NCI-H187 treated with DMSO at 0.1 percent for 48 hours (cell line): ENCODE measurements at places on chromosomes 2 and 18.
A peak's percentile ranks its signal among the peaks of the same experiment; 100 is the strongest.

DNA sequence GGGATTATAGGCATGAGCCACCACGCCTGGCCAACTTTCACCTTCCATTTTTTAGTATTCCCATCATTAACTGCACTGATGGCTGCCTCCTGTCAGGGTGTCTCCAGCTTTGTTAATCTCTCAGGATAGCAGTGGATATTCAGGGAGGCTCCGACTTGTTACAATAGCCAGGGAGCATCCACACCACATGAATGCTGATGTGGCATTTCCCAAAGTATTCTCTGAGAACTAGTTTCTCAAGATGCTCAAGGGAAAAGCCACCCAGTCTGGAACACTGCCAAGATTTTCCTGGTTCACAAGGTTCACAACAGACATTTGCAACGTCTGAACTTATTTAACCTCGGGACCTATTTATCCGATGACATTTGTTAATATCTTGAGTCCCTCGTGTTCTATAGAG lies 33.8 kb downstream of the ZNF519 start:
- DNase-seq, result no peak

- DNase-seq, result no peak
Observed at GRCh38 chr2:12694990-12695774, 21.6 kb upstream of the TRIB2 start.

- no peak for DNase-seq
Observed at GRCh38 chr2:233807215-233807865, 29.2 kb downstream of the MROH2A start.

- no peak for DNase-seq
Observed at GRCh38 chr18:49303379-49303778, 157.1 kb downstream of the DYM start.

DNA sequence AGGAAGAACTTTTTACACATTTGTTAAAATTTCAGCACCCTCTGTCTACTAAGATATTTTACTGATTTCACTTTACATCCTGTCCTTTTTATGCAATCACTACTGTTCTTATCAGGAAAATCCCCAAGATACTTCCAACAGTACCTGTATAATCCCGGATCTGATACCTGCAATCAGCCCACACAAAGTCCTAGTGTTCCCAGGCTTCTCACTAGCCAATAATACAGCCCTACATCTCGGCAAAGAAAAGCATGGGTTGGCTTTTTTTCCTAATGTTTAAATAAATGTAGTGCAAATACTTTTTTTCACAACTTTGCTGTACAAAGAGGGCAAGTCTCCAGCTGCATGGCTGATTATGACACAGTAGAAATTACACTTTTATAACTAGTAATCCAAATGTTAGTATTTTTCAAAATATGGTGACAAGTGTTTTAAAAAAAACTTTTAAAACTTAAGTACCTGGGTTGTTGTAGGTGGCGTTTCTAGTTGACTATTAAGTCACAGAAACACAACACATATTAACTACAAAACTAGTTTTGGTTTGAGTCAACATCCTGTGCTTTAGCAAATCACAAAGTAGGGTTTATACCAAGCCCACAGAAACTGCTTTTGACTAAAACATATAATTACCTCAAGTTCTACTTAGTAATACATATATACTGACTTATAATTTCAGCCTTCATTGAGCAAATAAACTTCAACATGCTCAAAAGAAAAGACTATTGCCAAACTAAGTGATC lies 19.5 kb downstream of the CNOT11 start:
- no peak for DNase-seq

GRCh38 chr18:62772860-62773584 lies 57.7 kb downstream of the PHLPP1 start:
- DNase-seq, result no peak

- DNase-seq, result no peak
Observed at GRCh38 chr2:108215794-108216211, 24.0 kb upstream of the SULT1C3 start.

DNA sequence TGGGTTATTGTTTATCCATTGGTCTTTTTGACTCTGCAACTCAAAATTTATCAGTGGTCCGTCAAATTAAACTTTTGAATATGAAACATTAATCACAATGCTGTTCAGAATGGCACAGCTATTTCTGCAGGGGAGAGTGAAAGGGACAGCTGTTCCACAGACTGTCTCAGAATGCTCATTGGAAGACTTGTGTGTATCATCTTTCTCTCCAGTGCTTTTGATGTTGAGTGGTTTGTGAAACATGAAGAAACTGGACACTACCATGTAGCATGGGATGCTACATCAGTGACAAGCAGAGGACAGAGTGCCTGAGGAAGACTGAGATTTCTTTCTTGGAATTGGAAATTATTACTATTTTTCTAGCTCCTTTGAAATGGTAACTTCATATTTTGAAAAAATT lies 115.7 kb downstream of the PLCL1 start:
- no peak for DNase-seq

GRCh38 chr2:80242355-80242910 lies 62.1 kb downstream of the LRRTM1 start:
- DNase-seq, result no peak

GRCh38 chr2:107545066-107545465 lies 281.6 kb upstream of the RGPD4 start:
- DNase-seq, result no peak

GRCh38 chr2:27852691-27853090 lies 37.5 kb downstream of the RBKS start:
- no peak for DNase-seq

DNA sequence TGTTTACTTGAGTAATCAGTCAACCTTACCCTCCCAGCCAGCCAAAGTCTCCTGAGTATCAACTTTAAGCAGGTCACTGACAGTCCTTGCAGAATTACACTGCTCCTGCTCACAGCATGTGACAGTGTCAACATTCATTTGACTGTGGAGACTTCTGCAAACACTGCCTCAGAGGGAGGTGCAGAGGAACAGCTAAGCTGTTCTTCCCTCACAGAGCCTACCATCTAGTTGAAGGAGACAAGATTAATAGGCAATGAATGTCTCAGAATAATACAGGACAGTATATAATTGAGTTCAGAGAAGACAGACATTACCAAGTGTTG lies 11.9 kb downstream of the SLC14A2 start:
- peak; percentile 1 for DNase-seq

DNA sequence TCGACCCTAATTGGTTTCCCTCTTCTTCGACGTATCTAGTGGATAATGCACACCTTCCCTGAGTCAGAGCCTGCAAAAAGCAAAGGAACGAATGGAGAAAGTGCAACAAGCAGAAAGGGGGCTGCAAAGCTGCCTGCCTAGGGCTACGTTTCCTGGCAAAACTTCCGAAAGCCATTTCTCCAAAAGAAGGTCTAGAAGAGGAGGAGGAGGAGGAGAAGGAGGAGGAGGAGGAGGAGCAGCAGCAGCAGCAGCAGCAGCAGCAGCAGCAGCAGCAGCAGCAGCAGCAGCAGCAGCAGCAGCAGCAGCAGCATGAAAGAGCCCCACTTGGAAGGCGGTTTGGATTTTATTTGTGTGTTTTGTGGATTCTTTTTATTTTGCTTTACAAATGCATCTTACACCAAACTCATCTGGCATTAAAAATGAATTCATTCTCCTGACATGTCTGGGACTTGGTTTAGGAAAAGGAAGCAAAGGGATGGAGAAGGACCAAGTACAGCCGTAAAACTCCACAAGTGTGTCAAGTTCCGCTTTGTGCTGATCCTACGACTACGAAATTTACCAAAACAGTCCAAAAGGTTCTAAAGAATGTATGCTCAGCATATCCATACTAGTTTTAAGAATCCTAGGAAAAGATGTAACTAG lies 2.0 kb downstream of the TCF4 start:
- no peak for DNase-seq

GRCh38 chr18:22194151-22194598 lies 24.8 kb downstream of the GATA6 start:
- no peak for DNase-seq

DNA sequence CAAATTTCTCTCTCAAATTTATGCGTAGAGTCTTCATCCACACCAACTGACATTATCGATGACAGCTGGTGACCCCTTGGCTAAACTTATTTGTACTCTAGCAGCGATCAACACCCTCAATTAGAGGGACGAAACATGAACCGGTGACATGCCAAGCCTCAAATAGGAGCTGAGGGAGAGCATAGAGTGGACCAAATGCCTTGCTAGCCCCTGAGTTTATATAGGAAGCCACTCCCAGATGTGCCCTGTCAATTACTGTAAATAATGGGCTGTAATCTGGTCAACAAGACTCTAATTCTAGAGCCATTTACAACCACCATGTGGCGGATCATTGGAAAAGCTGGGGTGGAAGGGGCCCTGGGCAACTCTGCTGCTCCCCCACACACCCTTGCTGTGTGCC lies 47.6 kb upstream of the FHL2 start:
- no peak for DNase-seq

GRCh38 chr2:11753452-11753885 lies 7.0 kb downstream of the LPIN1 start:
- DNase-seq, result peak; percentile 76

- no peak for DNase-seq
Observed at GRCh38 chr2:44191739-44192138, 23.1 kb downstream of the PPM1B start.

- DNase-seq, result no peak
Observed at GRCh38 chr18:26356045-26356785, 130.0 kb downstream of the TAF4B start.

GRCh38 chr18:25713103-25713502 lies 361.1 kb upstream of the ZNF521 start:
- no peak for DNase-seq

- no peak for DNase-seq
Observed at GRCh38 chr18:48678237-48679115, 139.6 kb downstream of the CTIF start.

DNA sequence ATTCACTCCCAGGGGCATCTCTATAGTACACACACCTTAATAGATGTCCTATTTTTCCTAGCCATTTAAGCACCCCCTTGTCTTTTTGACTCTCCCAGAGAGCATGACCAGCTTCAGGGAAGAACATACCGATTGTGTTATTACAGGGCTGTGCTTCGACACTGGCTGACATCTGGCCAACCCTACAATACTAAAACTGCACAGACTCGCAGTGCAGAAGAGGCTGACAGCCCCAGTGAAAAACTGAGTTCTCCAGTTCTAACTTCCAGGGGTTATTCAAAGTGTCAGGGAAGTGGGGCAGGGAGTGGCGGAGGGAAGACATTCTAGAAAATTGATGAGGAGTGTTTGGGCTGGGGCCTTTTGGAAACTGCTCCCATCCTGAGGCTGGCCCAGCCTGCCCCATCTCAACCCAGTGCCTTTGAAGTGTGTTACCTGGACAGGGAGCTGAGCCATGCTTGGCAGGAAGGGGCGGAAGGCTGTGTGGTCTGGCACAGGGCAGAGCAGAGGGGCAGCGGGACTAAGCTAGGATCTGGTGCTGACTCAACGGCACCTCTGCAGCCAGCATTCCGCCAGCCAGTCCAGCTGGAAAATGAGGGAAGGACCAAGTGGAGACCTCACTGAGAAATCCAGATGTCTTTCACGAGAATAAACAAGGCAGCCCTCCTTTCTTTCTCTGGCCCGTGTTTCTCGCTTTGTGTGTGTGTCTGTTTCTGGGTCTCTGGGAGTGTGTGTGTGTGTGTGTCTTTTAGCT lies 15.4 kb upstream of the IGFBP5 start:
- no peak for DNase-seq

- no peak for DNase-seq
Observed at GRCh38 chr2:166881177-166881576, 7.1 kb upstream of the XIRP2 start.

DNA sequence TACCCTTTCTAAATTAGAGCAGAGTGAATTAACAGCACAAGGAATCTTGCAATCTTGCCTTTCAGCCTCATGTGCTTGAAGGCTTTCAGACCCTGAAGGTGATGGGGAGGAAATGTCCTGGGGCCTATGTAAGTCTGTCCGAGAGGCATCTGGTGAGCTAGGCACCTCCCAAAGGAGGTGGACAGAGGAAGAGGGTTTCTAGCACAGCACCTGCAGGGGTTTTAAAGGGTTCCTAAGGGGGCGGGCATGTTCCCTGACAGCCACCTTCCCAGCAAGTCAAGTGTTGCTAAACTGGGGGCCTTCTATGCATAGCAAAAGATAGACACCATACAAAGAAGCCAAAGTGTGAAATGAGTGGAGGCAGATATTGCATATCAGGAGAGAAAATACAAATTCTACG lies 88.5 kb downstream of the CDH2 start:
- DNase-seq, result no peak

GRCh38 chr2:58138396-58139030 lies 91.9 kb downstream of the VRK2 start:
- no peak for DNase-seq

GRCh38 chr2:961786-962185 lies 11.1 kb downstream of the SNTG2 start:
- no peak for DNase-seq

GRCh38 chr2:27265536-27265870 lies 2.7 kb upstream of the SLC30A3 start:
- no peak for DNase-seq

DNA sequence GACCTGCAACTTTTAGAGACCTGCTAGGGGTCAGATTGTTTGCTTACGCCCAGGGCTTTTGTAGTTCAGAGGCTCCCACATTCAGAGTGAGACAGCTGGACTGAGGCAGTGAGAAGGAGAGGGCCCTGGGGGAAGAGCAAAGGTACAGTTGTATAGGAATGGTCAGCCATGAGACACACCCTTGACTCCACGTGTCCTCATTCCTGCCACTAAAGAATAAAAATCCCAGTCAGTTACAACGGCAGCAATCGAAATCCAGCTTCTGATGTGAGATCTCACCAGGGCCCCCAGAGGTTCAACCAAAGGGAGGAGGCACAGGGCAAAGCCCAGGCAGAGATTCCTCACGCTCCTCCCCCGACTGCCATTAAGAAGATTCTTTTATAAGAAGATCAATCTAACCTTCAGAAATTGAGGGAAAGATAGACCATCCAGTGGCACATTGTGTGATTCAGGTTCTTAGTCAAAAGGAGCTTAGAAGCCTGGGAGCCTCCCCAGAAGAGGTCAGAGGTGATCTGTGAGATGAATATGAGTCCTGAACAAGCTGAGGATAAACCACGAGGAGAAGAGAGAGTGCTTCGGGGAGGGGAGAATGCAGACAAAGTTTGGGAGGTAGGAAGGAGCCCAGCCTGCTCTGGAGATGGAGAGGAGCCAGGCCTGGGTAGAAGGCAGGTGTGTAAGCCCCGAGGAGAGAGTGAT lies 317.0 kb downstream of the CYP26B1 start:
- DNase-seq, result no peak

DNA sequence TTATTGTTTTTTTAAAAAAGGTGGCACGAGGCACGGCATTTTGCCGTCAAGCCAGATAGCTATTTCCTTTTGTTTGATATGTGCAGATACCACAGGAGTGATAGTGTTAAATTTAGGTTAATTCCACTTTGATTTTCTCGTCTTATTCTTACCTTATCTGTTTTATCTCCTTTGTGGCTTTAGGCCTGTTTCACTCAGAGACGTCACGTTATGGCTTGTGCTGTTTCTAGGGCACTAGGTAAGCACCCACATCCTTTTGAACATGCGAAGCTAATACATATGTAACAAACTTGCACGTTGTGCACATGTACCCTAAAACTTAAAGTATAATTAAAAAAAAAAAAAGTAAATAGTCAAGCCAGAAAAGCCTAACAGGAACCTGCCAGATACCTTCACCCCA lies 57.8 kb downstream of the C18orf63 start:
- no peak for DNase-seq
